ENCODE measurements at places on chromosomes 7 and 10.

GRCh38 chr10:120607710-120608703, 151.0 kb downstream of the PLPP4 start:
- no peak for DNase-seq

- no peak for DNase-seq
These were observed 93.8 kb downstream of the ADK start for GRCh38 chr10:74244807-74245206.

- DNase-seq = no peak
These were observed 23.5 kb upstream of the SAMD9L start for GRCh38 chr7:93171606-93172226.

DNA sequence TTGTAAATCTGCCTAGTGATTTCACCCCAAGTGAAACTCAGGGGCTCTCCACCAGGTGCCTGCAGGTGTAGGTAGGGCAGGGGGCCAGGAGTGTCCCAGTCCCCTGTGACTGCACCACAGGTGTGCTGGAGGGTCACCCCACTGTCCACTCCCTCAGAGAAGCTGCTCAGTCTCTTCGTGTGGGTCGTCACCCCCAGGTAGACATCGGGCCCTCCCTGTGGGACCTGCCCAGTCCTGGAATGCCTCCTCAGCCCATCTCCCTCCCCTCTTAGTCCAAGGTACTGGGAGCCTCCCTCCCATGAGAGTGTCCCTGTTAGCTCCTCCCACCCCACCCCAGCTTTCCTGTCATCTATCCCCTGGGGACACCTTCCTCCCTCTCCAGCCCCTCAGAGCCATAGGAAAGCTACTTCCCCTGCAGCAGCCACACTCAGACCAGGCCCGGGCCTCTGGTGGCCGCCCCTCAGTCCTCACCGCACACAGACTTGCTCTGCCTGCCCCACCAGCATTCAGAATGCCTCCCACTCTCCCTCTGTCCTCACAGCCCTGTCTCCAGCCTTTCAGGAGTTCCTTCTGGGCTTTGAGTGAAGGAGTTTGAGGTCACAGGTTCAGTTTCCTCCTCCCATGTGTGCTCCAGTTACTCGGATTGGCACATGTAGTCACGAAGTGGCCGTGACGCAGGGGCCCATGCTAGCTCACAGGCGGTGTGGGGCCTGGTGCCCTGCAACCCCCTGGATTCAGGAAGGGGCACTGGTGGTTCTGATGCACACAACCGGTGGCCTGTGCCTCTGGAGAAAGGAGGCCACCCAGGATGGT, 5.1 kb downstream of the ALOX5 start:
- no peak for DNase-seq

DNA sequence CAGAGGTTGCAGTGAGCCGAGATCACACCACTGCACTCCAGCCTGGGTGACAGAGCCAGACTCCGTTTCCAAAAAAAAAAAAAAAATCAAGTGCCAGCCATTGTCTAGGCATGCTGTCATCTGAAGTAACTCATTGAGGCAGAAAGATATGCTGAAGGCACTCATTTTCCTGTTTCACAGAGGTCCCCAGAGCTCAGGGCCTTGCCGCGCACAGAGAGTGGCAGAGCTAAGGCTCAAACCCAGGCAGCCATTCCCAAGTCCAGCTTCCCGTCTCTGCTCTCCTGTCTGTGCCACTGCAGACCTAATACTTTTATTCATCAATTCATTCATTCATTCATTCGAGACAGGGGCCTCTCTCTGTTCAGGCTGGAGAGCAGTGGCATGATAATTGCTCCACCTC, 3.5 kb downstream of the GRIFIN start:
- no peak for DNase-seq

GRCh38 chr7:29434380-29434768, 129.3 kb upstream of the PRR15 start:
- DNase-seq = no peak

GRCh38 chr7:113774182-113774807, 144.5 kb downstream of the PPP1R3A start:
- DNase-seq = no peak

DNA sequence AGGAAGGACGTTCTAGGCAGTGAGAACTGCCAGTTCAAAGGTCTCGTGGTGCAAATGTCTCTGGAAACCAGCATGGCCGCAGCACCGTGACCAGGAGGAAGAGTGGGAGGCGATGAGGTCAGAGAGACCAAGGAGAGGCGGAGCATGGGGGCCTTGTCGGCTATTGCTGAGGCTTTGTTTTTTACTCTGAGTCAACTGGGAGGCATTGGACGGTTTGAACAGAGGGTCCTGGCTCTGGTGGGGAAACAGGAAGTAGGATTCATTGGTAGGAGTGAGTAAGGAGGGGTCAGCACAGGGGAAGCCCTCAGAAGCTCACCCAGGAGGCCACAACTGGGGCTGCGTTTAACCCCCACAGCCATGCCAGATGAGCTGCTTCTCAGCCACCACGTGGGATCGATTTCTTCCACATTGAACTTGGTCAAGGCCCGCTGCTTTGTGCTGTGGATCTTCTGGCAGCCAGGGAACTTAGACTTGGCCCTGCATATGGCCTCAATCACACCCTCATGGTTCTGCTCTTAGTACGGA, 22.2 kb upstream of the SH2B2 start:
- DNase-seq = no peak

DNA sequence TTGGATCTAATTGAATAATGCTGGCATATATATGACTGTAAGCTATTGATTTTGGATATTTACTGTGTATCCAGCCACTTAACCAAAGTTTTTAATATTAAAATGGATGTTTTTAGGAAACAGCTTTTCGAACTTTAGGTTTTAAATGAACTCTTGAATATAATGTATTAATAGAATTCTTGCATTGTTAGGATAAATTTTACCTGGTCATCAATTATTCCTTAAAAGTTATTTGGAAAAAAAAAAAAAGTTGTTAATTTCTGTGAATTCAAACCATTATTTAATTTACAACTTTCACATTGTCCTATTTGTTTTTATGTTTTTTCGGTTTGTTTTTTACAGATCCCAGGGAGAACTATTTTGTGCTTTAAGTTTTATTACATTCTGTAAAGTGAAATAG, 9.8 kb downstream of the TMEM209 start:
- no peak for DNase-seq

GRCh38 chr10:48444266-48444665, 137.8 kb downstream of the MAPK8 start:
- no peak for DNase-seq

- DNase-seq = no peak
These were observed 598.7 kb downstream of the GRID1 start for GRCh38 chr10:85767891-85768290.

GRCh38 chr10:2431961-2432360, 635.4 kb upstream of the PFKP start:
- no peak for DNase-seq

DNA sequence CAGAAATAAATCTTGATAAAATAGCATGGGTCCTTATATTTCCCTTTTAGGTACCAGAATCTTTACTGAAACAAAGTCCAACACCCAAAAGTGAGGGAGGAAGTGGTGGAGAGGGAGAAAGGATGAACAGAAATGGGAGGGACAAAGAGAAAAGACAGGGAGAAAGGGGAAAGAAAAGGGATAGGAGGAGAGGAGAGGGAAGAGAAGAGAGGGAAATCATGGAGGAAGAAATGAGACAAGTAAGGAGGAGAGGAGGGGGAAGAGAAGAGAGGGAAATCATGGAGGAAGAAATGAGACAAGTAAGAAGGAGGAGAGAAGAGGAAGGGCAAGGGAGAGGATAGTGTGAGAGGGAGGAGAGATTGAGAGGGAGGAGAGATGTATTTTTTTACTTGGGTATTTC, 50.1 kb upstream of the ARL4A start:
- no peak for DNase-seq

DNA sequence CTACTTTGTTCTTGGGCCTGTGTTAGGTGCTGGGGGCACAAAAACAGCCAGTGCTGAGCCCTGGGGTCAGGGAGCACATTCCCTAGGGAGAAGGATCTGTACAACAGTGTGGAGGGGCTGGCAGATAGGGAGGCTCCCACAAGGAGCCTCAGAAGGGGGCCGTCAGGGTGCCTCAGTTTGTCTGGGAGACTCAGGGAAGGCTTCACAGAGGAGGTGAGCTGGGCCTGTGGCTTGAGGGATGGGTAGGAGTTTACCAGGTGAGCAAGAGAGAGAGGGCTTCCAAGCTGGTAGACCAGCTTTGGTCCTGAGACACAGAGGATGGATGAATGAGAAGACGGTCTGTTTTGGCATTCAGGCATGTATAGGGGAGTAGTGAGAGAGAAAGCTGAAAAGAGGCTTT, 52.1 kb downstream of the CAMK1D start:
- DNase-seq = no peak

GRCh38 chr7:94888551-94888950, 18.8 kb upstream of the PPP1R9A start:
- DNase-seq = no peak

DNA sequence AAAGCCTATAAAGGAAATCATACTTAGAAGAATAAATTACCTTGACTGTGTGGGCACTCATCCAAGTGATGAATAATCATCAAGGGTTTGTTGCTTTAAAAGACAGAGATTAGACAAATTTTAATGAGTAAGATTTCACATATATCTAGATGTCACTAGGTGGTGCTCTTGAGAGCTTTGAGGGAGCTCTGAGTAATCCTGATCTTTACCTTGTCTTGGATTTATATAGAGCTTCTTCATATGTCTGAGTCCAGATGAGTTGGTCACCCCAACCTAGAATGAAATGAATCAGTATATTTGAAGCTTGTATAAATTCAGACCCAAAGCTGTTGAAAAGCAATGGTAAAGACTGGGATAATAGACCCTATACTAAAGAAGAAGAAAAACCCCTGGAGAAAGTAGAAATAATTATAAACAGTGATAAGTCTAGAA, 3.7 kb downstream of the AGR2 start:
- DNase-seq = no peak

DNA sequence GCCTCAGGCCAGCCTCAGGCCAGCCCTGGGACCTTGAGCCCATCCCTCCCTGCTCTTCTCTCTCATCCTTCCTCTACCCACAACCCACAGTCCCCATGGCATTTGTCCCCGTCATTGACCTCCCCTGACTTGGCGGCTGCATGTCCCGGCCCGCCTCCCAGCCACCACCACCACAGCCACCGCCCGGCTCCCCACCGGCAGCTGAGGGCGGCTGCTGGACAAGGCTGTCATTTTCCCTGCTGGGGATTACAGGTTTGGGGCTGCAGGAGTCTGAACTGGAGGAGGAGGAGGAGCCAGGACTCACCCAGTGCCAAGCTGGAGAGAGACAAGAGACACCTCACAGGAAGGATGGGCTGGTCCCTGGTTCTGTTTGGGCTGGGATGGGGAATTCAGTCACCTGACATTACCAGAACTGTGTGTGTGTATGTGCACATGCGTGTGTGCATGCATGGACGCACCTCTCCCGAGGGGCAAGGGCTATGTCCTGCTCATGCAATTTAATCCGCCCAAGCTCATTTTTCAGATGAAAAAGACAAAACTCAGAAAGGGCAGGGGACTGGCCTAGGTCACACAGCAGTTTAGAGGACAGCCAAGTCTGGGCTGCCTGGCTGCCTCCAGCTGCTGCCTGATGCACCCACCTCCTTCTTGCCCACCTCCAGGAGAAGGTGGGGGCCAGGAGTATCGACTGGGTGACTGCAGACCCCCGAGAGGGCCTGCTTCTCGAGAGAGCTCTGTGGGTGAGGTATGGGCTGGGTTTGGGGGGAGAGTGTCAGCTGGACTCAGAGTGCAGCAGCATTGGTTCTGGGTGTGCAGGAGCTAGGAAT, 113.1 kb downstream of the ZMIZ1 start:
- no peak for DNase-seq

GRCh38 chr10:84497978-84498377, 169.6 kb downstream of the CCSER2 start:
- no peak for DNase-seq

DNA sequence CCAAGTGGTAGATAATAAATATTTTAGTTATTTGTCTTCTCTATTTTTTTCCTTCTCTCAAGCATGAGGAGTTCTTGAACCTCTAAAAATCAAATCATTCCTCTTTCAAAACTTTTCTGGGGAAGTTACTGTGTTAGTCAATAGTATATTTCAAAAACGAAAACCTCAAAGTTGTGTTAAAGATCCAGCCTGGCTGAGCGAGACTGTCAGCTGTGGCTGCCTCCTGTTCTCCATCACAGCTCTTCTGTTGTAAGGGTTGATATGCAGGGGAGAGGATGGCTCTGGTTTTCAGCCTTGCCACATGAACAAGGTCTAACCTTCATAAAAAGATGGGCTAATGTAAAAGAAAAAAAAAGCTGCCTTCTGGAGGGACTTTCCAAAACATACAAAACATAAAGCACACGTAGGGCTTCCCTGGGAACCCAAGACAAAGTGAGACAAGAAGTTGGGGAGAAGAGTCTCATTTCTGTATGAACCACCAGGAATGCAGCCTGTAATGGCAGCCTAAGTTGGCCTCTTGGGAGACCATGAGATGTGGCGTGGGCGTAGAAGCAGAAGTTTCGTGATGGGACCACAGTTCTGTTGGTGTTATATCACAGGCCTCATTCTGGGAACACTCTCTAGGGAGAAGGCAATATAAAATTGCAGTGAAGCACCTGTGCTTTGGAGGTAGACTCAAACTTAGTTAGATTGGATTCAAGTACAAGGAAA, 77.9 kb upstream of the FHIP2A start:
- DNase-seq = no peak

DNA sequence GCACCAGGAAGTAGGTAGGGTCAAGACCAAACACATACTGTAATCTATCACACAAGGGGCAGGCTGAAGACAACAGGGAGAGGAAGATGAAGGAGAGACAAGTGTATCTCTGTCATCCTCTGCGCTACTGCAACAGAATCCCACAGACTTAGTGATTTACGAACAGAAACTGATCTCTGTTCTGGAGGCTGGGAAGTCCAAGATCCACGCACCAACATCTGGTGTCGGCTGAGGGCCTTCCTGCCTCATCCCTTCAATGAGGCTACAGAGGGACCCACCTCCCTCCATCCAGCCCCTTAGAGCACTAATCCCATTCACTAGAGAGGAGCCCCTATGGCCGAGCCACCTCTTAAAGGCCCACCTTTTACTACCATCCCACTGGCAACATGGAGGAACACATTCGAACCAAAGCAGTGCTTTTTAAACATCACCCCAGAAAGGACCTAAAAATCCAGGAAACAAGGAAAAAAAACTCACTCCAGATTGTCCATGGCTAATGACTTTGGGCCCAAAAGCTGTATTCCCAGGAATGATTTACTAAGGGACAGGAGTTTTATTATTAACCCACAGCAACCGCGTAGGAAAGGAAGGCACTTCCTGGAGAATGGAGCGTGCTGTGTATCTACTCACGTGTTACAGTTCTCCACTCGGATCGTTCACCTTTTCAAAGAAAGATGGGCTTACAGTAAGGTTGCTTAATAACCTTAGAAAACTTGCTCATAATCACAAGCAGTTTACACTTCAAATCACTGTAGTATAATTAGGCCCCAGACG, 4.2 kb downstream of the BNIP3 start:
- no peak for DNase-seq

- DNase-seq = no peak
These were observed 36.1 kb downstream of the ETV1 start for GRCh38 chr7:13953368-13953767.

GRCh38 chr10:26780106-26780792, 80.5 kb downstream of the ABI1 start:
- no peak for DNase-seq

- DNase-seq = no peak
These were observed 23.2 kb upstream of the NPFFR1 start for GRCh38 chr10:70306886-70307520.

- DNase-seq = no peak
These were observed 11.3 kb downstream of the CRYGN start for GRCh38 chr7:151428378-151429236.
